ENCODE measurements at places on chromosomes 13 and 19. TPM values are rescaled to one million over a fixed set of nuclear protein-coding genes. Genes with fewer than 3 reads are reported as not detected.

Gene NANOS3
- not detected for total RNA-seq

DNA sequence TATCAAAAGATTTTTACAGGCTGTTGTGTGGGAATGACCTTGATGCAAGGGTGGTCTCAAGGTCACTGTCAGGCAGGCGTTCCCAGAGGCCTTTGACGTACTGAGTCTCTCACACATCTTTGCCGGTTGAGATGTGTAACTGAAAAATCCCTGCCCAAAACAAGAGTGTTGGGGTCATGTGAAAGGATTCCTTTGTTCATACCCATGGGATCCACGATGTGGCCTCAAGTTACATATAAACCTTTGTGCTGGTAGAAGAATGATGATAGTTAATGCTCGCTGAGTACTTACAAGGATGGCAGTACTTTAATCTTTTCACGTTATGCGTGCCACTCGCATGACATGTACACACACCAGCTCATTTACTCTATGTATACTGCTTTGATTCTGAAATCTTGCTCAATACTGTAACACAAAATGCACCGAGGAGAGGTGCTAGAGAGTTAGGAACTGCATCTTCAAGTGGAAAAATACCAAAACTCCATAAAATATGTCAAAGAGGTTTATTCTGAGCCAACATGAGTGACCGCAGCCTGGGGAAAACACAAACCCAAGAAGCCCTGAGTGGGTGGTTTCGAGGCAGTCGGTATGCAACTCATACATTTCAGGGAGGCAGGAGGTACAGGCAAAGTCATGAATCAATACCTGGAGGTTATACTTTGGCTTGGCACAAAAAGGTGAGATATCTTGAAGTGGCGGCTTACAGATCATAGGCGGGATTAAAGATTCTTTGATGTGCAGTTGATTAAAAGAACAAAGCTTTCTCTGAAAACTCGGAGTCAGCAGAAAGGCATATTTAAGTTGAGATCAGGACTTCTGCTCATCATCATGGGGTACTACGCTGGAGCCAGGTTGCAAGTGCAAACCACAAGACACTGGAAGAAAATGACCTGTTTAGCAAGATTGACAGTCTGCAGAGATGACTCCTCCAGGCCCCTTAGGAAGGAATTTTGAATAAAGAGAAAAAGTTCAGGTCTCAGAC is 87.4 kb upstream of the ARHGEF7 start:
- DNase-seq = no peak

DNA sequence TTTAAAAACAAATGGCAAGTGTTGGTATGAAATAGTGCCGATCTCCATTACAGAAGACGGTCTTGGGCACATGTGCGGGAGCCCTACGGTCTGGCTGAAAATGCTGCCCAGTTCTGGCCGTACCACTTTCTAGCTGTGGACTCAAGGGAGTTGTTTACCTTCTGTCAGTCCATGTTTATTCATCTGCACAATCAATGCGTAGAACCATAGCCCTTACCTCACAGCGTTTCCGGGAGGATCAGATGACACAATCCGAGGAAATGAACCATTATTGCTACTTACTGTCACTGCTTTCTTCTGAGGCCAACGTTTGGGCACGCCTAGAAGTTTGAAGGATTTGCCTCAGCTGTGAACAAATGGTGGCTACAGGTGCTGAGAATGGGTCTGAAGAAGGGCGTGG is 31.2 kb downstream of the GADD45B start:
- no peak for DNase-seq

DNA sequence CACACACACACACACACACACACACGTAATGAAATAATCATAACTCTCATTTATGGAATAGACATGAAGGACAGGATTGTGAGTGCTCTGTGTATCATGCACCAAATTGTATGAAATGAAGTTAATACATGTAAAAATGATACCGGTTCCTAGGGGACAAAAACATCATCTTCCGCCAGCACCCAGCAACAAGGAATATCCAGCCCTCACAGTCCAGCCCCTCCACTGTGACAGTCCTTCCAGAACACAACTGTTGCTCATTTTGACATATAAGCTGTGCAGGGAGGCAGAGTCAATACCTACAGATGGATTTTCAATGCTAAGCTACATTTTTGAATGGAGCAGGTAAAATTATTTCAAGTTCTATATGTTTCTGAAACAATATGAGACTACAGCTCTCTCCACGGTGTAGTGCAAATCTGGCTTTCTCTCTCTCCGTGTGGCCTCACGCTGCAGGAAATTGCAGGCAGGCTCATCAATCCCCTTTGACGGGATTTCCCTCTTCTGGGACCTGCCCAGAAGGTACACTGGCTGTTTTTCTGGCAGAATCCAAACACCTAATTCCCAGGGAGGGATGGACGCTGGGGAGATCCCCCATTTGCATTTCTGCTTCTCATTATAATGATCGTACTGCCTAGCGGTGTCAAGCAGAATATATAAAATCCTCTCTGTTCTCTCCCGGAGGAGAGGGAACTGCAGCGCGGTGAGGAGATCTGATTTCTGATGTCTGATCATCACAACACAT is 494.0 kb downstream of the LIG4 start:
- no peak for DNase-seq

DNA sequence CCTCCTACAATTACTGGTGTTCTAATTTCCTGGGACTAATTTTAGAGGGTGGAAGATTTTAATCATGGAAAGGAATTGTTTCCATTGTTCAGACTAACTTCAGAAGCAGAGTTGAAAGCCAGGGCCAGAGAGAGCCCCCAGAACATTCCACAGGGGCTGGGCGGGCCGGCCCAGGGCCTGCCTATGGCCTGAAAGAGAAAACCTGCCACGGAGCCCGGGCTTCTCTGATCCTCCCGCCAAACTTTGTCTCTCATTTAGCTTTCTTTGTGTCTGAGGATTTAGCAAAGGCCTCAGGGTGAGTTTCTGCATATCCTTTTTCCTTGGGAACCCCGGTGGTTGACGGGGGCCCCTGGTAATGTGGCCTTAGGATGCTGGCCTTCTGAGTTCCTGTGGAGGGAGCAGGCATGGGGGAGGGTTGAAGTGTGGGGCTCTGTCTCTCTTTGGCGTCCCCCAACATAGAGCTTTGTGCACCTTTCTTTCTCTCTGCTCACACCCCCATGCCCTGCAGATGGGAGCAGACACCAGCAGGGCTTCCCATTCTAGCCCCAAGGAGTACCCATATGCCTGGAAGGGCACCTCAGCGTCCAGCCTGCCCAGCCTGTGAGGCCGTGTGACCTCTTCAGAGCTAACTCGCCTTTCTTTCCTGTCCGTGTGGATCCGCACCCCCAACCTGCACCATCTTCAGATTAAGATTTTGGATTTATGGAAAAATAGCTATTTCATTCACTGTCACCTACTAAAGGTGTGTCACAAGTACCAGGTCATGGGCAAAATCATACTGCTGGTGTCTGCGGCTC is 539.5 kb downstream of the FGF9 start:
- no peak for DNase-seq

DNA sequence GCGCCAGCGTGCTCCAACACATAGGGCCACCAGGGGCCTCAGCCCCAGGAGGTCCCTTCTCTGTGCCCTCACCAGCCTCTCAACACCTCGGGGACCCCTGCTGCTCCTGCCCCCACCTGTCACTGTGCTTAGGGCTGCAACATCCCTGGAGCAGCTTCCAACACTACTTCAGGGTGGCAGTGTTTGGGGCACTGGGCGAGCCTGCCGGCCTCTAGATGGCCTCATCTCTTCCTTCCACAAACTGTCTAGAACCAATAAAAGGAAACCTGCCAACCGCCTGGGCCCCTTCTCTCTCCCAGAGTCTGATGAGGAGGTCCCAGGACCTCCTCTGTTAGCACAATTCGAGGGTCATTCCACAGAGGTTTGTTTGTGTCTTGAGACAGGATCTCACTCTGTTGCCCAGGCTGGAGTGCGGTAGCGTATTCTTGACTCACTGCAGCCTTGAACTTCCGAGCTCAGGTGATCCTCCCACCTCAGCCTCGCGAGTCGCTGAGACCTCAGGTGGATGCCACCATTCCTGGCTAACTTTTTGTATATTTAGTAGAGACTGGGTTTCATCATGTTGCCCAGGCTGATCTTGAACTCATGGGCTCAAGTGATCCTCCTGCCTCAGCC is 10.1 kb upstream of the SHD start:
- no peak for DNase-seq

Gene MAB21L1
- 0.37 TPM for total RNA-seq

DNA sequence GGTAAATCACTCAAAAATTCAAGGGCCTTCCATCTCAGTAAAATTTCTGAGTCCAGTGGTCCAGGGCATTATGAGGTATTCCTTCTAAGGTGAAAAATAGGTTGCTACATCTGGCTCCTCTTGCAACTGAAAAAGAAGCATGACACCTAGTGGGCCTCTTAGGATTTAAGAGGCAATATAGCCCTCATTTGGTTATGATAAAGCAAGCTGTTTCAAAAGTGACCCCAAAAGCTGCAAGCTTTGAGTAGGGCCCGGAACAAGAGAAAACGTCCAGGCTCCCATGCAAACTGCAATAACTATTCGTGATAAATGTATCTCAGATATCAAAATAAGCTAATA is 1910.2 kb upstream of the PRR20A start:
- no peak for DNase-seq

GRCh38 chr13:50941146-50941545 is 31.6 kb downstream of the RNASEH2B start:
- no peak for DNase-seq

Gene PGLYRP2
- not detected for total RNA-seq

Gene ELSPBP1
- total RNA-seq = not detected

DNA sequence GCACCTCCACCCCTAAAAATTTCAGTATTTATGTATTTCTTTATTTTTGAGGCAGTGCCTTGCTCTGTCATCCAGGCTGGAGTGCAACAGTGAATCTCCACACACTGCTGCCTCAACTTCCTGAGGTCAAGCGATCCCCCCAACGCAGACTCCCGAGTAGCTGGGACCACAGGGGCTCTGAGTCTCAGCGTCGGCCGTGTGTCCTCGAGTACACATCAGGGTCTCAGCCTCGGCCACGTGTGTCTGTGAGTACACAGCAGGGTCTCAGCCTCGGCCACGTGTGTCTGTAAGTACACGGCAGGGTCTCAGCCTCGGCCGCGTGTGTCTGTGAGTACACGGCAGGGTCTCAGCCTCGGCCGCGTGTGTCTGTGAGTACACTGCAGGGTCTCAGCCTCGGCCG is 21.2 kb downstream of the C2CD4C start:
- no peak for DNase-seq

DNA sequence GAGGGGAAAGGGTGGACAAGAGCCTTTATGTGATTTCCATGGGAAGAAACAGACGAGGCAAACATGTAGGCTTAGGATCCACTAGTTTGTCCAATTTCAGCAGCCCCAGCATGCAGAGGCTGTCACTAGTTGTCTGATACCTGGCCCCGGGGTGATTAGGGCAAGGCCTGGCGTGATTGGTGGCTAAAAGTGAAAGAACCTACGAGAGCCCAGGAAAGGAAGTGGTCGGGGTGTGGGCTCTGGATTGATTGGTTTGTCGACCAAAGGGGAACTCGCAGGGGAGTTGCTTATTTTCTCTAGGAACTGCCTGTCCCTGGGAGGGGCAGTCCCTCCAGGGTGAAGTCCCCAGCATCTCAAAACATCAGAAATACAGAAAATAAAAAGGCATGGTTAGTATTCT is 64.2 kb upstream of the UQCRFS1 start:
- no peak for DNase-seq

GRCh38 chr19:18468517-18468916 is 30.6 kb upstream of the ISYNA1 start:
- no peak for DNase-seq

Gene ZNF723
- total RNA-seq = not detected

Gene DLL3
- 0.24 TPM for total RNA-seq

DNA sequence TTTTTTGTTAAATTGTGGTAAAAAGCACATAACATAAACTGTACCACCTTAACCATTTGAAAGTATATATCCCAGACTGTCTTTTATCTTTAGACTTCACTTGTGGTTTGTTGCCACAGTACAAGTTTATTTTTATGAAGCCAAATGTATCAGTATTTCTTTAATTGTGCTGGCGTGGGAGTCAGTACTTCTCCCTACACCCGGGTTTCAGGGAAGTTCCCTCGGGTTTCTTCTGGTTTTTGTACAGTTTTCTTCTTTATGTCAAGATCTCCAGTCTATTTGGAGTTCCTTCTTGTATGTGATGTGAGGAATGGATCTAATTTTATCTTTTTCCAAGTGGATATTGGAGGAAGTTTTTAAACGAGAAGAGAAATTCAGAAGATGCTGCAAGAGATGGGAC is 20.5 kb downstream of the CCDC8 start:
- DNase-seq = no peak

DNA sequence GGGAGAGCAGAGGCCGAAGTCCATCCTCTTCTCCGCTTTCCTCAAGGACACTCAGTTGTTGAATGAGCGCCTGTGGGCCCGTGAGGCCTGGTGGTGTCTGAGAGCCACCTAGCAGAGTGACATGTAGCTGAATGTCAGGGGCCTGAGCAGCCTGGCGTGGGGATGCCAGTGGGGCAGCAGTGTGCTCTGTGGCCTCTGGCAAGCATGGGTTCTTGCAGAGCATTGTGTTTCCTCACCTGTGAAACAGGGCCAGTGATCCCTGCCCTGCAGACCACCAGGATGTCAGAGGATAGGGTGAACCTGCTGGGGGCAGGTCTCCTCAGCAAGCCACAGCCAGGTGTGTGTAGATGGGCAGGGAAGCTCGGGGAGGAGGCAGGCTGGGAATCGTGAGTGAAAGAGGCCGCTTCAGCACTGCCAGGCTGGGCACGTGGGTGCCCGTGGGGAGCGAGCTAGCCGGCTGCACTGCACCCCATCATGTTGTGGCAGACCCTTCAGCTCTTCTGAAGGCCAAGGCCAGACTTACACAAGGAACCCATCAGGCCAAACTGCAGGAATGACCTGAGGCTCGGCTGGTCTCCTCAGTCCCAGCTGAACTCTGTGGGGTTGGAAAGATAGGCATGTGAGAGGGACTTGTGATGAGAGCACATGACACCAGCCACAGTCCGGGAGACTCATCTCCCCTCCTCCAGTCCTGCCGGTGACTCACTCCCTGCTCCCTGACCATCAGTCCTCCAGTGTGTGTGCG is 5.0 kb downstream of the PPP1R37 start:
- no peak for DNase-seq

DNA sequence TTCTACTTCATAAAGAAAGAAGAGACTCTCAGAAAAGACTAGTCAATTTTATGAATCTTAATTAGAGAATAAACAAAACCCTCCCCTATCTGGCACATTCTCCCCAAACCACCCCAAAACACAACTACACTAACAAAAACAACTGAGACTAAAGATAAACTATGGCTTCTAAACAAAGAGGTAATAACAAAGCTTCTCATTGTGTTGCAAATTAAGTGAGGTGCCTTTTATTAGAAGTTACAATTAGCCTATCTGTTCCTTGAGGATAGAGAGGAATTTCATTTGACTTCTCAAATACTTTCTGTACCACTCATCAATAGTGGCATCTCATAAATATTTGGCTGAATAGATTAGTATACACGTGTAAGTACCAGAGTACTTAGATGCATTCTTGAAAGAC is 1196.2 kb downstream of the PCDH9 start:
- no peak for DNase-seq

- no peak for DNase-seq
Measured at GRCh38 chr13:20161951-20162300, 1.1 kb upstream of the GJA3 start.

GRCh38 chr19:20423381-20424197 is 142.0 kb downstream of the ZNF737 start:
- DNase-seq = peak; percentile 44

Gene FGF21
- total RNA-seq = not detected

- DNase-seq = no peak
Measured at GRCh38 chr19:4541114-4541805, 1.4 kb upstream of the LRG1 start.

Gene CYP2A7
- not detected for total RNA-seq

All from omental fat pad (tissue), 4 donors.